ENCODE measurements at places on chromosomes 2 and 18.

GRCh38 chr2:31255911-31256571 is 22.1 kb downstream of the EHD3 start:
- no peak for DNase-seq

DNA sequence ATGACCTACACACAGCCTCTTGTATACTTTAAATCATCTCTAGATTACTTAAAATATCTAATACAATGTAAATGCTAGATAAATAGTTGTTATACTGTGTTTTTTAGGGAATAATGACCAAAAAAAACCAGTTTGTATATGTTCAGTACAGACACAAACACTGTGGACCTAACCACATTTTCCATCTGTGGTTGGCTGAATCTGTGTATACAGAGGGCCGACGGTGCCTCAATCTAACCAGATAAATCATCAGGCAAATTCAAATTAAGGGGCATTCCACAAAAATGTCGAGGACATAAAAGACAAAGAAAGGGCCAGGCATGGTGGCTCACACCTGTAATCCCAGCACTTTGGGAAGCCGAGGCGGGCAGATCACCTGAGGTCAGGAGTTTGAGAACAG is 14.1 kb downstream of the MGAT4A start:
- no peak for DNase-seq

- no peak for DNase-seq
Observed at GRCh38 chr2:147550995-147551731, 293.7 kb upstream of the ACVR2A start.

DNA sequence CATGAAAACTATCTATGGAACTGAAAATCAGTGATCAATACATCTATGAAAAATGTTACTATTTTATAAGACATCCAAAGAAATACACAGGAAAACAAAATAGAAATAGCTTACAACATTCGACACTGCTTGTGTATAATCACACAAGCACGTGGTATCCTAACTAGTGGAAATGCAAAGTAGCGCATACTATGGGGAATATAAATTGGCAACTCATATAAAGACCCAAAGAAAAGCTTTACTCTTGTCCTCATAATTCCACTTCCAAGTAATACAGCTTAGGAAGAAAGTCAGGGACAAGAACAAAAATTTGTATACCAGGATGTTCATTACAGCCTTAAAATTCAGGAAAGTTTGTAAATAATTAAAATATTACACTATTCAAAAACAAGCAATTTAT is 384.6 kb downstream of the NRXN1 start:
- no peak for DNase-seq

- no peak for DNase-seq
Observed at GRCh38 chr2:70626254-70626990, 72.8 kb upstream of the TGFA start.
